ENCODE measurements at places on chromosomes 6 and 20. TPM values are rescaled to one million over a fixed set of nuclear protein-coding genes. Genes with fewer than 3 reads are reported as not detected.

Gene NRSN1
- total RNA-seq: not detected

Gene OR2B2
- not detected for total RNA-seq

- peak; percentile 41 for DNase-seq
Measured at GRCh38 chr6:55980627-55981211, 105.3 kb upstream of the BMP5 start.

- DNase-seq: no peak
Measured at GRCh38 chr20:33306228-33306627, 23.2 kb downstream of the BPIFB1 start.

- DNase-seq: no peak
Measured at GRCh38 chr6:52262620-52263344, 18.5 kb upstream of the IL17F start.

Measured in LHCN-M2 (cell line).